Head of caudate nucleus (tissue), 42 donors: ENCODE measurements at places on chromosomes 2 and 18.
A peak's percentile ranks its signal among the peaks of the same experiment; 100 is the strongest.

DNA sequence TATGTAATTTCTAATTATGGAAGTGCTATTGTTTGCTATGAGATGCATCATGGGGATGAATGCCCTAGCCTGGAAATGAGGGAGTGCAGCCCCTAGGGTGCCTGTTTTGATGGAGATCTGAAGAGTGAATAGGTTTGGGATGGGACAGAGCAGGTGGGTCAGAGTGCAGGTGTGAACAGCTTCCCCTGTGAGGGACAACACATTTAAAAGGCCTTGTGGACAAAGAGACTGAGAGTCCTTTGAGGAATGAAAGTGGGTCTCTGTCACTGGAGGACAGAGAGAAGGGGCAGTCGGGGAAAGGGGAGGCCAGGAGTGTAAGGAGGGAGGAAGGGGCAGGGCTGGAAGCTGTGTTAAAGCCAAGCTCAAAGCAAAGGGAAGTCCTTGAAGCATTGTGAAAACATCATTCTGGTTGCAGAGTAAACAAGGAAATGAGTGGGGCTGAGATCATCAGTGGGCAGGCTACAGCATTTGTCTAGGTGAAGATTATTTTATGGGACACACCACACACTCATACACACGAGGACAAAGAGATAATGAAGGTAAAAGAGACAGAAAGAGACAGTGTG, 877.6 kb downstream of the SLC4A3 start:
- DNase-seq: no peak

DNA sequence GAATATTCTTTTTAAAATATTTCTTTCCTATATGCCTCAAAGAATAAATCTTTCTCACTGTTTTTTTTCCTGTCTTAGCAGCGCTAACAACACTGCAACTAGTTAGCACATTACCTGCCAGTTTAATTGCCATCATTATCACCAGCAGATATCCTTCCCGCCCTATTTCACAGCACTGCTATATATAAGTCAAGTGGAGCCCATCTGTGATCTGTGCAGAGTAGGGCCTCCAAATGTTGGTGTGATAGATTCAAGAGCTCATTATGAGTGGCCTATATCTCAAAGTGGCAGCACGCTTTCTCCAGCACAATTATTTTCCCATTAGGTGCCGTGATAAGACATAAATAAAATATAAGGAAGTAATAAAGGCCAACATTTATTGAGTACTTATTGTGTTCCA, 19.8 kb upstream of the RGPD4 start:
- no peak for DNase-seq

GRCh38 chr2:107258531-107259407, 372.8 kb upstream of the ST6GAL2 start:
- DNase-seq: no peak

GRCh38 chr2:38301340-38301968, 75.6 kb downstream of the ATL2 start:
- DNase-seq: peak; percentile 34

- DNase-seq: no peak
Observed at GRCh38 chr18:79356435-79356834, 39.3 kb upstream of the NFATC1 start.

- DNase-seq: no peak
Observed at GRCh38 chr2:231161252-231161839, 36.5 kb upstream of the HTR2B start.

DNA sequence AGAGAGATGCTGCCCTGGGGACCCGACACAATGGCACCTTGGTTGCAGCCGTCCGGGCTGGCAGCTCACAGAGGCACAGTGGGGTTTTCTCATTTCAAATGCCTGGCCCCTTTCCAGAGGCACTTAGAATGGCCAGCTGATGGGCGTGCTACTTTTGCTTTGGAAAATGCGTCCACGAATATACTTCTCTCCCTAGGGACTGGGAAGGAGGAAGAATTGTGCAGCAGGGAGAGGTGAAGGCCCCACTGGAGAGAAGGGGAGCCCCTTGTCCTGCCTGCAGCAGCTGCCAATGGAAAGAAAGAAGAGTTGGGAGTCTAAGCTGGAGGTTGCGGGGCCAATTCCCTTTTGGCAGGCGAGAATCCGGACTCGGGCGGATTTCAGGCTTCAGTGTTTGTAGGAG, 1.1 kb upstream of the MAL start:
- peak; percentile 66 for DNase-seq

GRCh38 chr2:189561371-189562038, 19.1 kb downstream of the SLC40A1 start:
- DNase-seq: no peak

- no peak for DNase-seq
Observed at GRCh38 chr2:191359133-191359532, 113.9 kb downstream of the MYO1B start.

DNA sequence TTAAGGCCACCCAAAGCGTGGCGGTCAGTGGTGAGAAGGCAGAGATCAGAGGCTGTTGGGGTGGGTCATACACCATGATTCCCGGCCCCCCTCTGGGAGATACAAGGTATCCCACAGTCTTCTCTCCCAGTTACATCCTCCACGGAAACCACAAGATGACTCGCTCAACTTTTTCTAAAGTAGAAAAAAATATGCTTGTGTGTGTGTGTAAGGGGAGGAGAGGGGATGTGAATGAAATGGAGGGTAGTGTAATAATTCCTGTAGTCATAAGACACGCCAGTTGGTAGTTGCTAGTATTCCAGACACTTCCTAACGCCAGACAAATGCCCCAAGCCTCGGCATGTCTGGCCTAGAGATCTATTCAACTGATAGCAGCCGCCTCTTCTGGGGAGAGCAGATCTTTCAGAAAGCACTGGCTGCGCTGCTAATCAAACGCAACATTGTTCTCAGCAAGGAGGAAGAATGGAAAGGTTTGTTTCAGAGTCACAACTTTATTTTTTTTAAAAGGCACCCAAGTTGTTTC, 143.5 kb downstream of the TGIF1 start:
- peak; percentile 65 for DNase-seq

DNA sequence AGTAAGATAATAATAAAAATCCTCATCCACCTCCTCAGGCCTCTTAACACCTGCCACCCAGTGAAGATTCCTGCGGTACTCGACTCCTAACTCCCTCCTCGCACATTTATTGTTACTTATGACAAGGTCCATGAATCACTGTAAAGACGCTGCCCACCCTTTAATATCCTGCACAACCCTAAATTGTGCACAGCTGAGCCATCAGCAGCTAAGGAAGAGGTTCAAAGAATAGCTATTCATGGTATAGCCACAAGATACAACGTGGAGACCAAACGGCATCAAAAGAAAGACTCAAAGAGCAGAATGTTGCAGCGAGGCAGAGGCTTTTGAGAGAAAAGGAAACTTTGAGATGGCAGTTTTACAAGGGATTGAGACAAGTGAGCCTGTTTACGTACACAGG, 266.3 kb downstream of the SATB2 start:
- no peak for DNase-seq

GRCh38 chr2:218005486-218005885, 2.7 kb upstream of the TNS1 start:
- no peak for DNase-seq

GRCh38 chr18:34802959-34803358, 92.9 kb downstream of the DTNA start:
- DNase-seq: no peak

- DNase-seq: no peak
Observed at GRCh38 chr18:3624546-3624934, 174.6 kb downstream of the TGIF1 start.

- DNase-seq: no peak
Observed at GRCh38 chr18:9673296-9674251, 34.5 kb upstream of the RAB31 start.

- no peak for DNase-seq
Observed at GRCh38 chr2:20257411-20257810, 32.5 kb upstream of the SDC1 start.

- DNase-seq: no peak
Observed at GRCh38 chr2:146412625-146413024, 1432.2 kb upstream of the ACVR2A start.

DNA sequence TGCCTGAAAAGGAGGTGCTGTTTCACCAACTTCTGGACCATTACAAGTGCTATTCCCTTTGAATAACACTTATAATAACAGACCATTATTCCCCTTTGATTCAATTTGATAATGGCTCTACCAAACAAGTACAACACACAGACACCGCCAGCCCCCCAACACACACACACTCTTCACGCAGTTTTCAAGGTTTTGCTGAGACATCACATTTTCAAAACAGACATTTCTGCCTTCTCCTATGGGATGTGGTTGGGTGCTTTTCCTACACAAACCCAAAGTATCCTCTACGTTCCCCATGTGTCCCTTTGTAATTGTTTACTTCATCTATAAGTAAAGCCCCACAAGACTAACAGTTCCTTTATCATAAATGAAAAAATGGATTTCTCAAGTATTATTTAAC, 229.7 kb downstream of the KCNH7 start:
- no peak for DNase-seq

DNA sequence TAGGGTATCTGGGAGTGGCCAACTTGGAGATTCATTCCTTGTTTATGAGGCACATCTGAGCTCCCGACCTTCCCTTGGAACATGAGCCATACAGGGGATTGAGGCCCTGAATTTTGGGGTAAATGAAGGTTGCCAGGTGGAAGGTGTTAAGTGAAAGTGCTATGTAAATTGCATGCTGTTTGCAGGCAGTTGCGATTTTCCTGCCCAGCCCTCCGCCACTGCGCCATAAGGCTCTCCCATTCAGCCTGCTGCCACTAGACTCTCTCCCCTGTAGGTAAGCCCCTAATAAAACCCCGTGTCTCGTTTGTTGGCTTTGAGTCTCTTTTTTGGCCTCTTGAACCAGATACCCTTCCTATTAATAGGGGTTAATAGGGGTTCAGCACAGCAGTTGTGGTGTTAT, 33.8 kb downstream of the PCARE start:
- no peak for DNase-seq

GRCh38 chr2:218981881-218982585, 3.0 kb downstream of the FEV start:
- peak; percentile 79 for DNase-seq

DNA sequence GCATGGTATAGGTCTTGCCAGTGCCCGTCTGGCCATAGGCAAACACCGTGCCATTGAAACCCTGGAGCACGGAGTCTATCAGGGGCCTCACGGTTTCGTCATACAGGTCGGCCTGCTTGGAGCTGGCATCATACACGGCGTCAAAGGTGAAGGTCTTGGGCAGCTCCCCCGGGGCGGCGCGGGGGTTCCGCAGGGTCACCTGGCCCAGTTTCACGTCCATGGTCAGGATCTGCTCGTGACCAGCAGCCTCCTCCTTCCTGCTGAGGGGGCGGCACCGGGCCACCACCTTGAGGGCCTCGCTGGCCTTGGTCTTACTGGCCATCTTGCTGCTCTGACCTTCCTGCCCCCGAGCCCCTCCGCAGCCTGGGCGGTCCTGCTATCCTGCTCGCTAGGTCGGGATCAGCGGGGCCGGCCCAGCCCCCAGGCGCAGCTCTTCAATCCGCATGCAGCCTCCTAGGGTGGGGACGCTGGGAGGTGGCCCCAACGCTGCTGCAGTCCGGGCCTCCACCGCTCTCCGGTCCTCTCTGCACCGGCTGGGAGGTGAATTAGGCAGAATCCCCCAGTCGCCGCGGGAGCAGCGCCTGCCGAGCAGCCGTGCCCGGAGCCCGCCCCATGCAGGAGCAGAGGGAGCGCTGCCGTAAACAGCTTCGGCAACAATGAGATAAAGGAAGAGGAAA, 563 bp downstream of the KIF3C start:
- no peak for DNase-seq

- no peak for DNase-seq
Observed at GRCh38 chr18:65754121-65754520, 3.3 kb downstream of the CDH7 start.

DNA sequence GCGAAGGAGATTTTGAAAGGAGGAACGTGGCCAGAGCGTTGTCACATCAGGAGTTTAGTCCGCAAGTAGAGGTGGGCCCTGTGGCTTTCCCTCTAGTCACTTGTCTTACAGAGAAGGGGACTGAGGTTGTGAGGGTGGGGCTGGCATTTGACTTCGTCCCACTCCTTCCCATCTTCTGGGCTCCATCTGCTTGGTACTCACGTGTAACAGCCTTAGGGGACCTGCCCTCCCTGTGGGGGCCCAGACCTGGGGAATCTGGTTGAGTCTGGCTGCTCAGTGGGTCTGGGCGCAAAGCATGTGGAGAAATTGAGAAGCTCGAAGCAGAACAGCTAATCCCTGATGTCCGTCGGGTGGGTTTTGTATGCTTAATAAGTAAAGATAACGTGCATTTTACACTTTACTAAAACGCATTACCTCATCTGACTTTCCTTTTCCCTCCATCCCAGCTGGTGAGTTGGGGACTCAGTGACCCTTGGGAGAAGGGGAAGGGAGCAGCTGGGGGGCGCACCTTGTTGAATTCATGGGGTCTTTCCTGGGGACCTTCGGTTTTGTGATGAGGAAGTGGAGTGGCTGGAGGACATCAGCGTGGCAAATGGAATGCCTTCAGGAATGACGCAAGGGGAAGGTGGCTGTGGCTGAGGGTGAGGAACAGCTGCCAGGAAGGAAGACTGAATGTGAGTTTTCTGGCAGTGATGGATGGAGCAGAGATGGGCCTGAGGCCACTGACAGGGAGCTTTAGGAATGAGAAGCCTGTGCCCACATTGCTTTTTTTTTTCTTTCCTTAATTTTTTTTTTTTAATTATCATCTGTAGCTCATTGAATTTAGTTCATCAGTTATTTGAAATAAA, 44.8 kb downstream of the ASAP2 start:
- no peak for DNase-seq

DNA sequence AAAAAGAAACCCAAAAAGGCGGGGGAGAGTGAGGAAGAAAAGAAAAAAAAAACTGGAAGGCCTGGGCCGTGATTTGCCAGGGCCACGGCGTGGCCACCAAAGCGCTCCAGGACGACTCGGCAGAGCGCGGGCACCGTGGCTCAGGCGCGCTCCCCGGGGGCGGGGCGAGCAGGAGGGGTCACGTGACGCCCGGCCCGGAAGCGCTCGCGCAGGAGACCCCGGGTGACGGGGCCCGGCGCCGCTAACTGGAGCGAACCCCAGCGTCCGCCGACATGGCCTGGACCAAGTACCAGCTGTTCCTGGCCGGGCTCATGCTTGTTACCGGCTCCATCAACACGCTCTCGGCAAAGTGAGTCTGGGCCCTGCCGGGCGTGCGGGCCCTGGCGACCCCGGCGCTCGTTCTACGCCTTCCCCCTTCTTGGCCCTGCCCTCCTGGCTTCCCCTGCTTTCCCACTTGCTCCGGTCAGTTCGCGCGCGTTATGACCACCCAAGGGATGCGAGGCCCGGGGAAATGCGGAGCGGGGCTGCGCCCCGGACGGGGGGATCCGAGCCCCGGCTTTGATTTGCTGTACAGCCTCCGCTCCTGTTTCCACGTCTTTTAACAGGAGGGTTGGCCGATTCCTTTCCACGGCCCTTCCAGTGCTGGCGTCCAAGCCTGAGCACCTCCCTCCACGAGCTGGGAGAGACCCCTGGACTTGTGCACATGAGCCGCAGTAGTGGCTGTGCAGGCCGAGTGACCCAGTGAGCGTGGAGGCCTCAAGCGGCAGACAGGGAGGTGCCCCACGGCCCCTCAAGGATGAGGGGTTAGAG, at the start of gene SLC35F6:
Gene SLC35F6, plus strand, starts transcription at position 207 of the 810 bp plus-strand sequence. Its CDS starts 66 bp downstream, at position 273.
- peak; percentile 92 for DNase-seq

DNA sequence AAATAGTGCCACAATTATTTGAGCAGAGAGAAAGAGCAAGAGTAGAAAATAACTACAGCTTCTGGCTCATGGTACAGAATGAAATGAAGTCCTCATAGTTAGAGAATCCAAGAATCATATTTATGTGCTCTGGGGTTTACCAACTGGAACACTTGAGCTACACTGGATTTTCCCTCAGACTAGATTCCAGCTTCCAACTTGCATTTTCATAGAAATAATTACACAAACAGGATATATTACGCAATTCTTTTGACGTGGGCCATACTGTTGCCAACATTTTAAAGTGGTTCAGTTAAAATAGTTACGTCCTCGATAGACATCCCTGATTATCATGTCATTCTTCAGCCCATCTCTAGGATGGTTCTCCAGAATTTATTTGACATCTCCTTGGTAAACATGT, 129.2 kb downstream of the ETAA1 start:
- no peak for DNase-seq
